ENCODE measurements at places on chromosomes 4 and X. TPM values are rescaled to one million over a fixed set of nuclear protein-coding genes. Genes with fewer than 3 reads are reported as not detected.

DNA sequence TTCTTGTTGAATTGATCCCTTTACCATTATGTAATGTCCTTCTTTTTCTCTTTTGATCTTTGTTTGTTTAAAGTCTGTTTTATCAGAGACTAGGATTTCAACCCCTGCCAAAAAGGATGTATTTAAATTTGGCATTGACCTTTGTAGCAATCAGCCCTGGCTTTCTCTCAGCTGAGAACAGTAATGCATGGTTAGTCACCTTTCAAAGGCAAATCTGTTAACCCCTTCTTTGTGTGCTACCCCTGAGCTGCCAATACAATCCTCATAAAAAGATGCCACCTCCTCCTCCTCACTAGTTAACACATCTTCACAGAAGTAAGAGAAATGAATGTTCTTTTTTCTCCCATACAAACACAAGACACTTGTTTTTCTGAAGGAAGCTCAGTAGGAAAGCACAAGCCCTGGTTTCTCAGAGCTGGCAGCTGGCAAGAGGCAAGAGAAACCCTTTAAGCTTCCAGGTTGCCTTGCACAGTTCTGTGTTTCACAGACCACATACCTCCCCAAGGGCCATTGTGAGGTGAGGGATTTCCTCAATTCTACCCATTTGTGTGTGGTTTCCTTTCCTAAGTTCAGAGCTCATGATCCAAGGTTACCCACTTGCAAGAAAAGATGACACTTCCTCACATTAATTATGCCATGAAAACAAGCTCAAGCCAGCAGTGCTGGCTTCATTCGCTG lies 122.6 kb downstream of the RCHY1 start:
- no peak for DNase-seq

GRCh38 chr4:37892641-37893040 lies 1.8 kb downstream of the TBC1D1 start:
- DNase-seq = peak; percentile 50

GRCh38 chr4:52551487-52551886 lies 107.6 kb downstream of the USP46 start:
- DNase-seq = no peak

GRCh38 chr4:146261041-146261440 lies 46.7 kb downstream of the REELD1 start:
- DNase-seq = no peak

- no peak for DNase-seq
Observed at GRCh38 chr4:184375027-184375426, 99.3 kb downstream of the IRF2 start.

Gene CYLC1
- total RNA-seq = not detected

Gene GAGE12J
- not detected for total RNA-seq
